Activated CD4-positive, alpha-beta memory T cell treated with anti-CD3 and anti-CD28 coated beads, Interleukin-2, amount 10 ng/mL, durations not matched to agents 7 days and 5 days (primary cell): ENCODE measurements at places on chromosomes 5 and 9.

- H3K27ac ChIP-seq, result no peak overlapping the region
- no peak overlapping the region for H3K4me3 ChIP-seq
- peaks cover 9% of the 10 kb centered on the region for H3K36me3 ChIP-seq
- peaks cover 14% of the 10 kb centered on the region for H3K4me1 ChIP-seq
- H3K27me3 ChIP-seq, result no peaks in the 10 kb centered on the region
Observed at GRCh38 chr5:95803271-95804148, 19.0 kb downstream of the GLRX start.

DNA sequence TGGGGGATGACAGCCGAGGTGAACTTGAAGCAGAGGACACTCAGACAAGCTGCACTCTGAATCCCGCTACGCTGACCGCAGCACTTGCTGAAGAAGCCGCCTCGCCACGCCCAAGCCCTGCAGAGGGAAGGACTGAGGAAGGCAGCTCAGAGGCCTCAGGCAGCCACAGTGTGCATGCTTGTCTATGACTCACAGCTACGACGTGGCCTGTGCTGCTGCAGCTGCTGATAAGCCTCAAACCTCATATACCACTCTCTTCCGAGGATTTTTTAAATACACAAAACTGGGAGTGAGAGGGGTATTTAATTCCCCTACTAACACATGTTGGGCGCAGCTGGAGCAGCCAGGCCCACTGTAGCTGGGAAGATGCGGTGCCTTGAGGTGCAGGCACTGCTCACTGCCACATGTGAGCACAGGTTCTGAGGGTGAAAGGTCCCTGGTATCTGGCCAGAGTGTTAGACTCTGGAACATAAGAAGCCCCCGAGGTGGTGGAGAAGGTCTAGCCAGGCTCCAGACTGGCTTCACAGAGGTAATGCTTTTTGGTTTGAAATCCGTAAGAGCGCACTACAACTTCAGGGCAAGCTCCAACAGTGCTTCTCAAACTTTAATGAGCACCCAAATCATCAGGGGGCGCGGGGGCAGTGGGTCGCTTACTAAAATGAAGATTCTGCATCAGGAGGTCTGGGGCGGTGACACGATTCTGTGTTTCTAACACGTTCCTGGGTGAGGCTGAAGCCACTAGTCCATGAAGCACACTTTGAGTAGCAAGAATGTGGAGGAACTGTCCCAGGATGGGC, 196.8 kb downstream of the AUH start:
- peaks cover 70% of the 10 kb centered on the region for H3K4me1 ChIP-seq
- peak overlapping the region; percentile 94 for H3K27ac ChIP-seq
- peak overlapping the region; percentile 88 for H3K4me3 ChIP-seq

DNA sequence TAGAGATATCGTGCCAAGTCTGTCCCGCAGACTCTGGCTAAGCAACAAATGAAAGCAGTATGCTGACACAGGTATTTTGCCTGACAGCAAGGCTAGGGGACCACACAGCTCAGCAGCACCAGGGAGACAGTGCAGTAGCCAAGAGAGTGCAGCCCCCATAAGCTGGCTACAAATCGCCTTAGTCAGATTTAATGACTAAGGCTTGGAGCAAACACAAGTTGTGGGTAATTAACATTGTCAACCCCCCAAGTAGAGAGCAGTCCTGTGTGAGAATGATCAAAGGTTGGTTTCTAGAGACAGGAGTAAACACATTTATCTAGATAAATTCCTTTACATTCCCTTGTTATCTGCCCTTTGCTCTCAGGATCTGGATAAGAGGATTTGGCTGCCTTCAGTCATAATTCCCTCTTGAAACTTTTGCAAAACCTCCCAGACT, 1434.5 kb upstream of the CDH6 start:
- no peaks in the 10 kb centered on the region for H3K36me3 ChIP-seq
- DNase-seq, result no peak
- H3K27ac ChIP-seq, result no peak overlapping the region

DNA sequence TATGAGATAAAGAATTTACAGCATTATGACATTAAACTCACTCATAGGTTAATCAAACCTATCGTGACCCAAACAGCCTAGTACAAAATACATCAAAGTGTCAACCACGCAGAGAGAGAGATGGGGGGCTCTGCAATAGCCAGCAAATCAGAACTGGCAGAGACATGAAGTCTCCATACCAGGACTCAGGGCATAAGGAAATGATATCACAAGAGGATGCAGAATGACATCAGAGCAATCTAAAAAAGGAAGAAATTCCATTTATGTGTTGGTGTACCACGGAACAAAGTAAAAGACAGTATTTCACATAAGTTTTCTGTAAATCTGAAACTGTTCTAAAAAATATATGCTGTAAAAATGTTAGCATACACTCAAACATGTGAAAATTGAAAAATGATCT, 24.6 kb downstream of the BICD2 start:
- H3K36me3 ChIP-seq, result no peaks in the 10 kb centered on the region
- no peak for DNase-seq
- peaks cover 36% of the 10 kb centered on the region for H3K4me1 ChIP-seq
- no peak overlapping the region for H3K27ac ChIP-seq
- H3K4me3 ChIP-seq, result no peak overlapping the region
- H3K27me3 ChIP-seq, result no peaks in the 10 kb centered on the region

- no peak for DNase-seq
- peaks cover 60% of the 10 kb centered on the region for H3K4me1 ChIP-seq
- H3K27me3 ChIP-seq, result no peaks in the 10 kb centered on the region
- peak overlapping the region; percentile 96 for H3K4me3 ChIP-seq
- H3K36me3 ChIP-seq, result peaks cover 14% of the 10 kb centered on the region
- peak overlapping the region; percentile 66 for H3K27ac ChIP-seq
Observed at GRCh38 chr9:121073038-121073437, 1.7 kb upstream of the CNTRL start.

DNA sequence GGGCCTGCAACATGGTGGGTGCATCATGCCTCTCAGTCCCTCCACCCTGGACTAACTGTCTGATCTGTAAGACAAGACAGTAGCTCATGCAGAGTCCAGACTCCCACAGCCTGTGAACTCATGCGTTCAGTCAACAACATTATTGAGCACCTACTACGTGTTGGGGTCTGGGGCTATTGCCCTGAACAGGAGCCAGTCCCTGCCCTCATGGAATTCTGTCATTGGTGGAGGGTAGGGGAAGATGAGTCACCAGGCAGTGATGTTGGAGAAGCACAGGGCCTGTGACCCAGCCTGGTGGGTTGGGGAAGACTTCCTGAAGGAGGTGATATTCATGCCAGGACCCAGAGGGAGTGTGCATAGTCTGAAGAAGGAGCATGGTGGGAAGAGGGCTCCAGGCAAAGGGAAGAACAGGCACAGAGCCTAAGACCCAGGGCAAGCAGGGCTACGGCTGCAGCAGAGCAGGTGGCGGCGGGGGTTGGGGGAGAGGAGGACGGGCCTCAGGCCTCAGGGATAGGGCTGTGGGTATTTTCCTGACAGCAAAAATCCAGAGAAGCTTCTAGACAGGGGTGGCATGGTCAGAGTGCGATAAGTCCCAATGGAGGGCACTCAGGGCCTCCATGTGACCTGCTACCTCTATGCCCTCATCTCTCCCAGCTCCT, 26.7 kb upstream of the PSD2 start:
- peaks cover 25% of the 10 kb centered on the region for H3K27me3 ChIP-seq
- no peak overlapping the region for H3K27ac ChIP-seq
- no peak for DNase-seq
- no peak overlapping the region for H3K4me3 ChIP-seq

DNA sequence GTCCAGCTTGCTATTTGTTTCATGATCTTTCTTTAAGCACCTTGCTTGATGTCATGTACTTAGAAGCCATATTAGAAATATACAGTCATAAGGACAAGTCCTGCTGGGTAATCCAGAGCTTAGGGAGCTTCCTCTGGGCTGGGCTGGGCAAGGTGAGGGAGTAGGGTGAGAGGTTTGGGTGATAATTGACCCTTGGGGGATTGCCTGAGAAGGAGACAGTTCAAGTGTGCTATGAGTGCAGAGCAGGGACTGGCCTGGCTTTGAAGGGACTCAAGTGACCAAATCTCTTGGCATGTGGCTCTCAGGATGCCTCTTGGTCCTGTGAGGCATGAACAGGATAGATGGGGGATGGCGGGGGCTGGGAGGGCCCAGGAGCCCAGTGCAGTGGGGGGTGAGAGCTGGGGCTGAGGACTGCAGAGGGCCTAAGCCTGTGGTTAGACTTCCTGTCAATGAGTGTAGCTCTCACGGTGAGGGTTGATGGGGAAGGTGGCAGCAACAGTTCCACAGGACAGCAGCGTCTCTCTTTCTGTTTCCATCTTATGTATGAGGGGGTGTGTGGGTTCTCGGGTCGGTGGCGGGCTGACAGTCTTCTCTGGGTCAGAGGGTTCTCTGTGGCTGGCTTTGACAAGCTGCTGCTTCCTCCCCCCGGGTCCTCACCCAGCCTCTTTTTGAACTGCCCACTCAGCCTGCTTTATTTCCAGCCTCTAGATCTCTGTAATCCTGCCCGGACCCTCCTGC, 53.5 kb downstream of the RGS3 start:
- H3K27ac ChIP-seq, result peak overlapping the region; percentile 93
- peak overlapping the region; percentile 78 for H3K4me3 ChIP-seq
- H3K27me3 ChIP-seq, result peaks cover 3% of the 10 kb centered on the region
- H3K4me1 ChIP-seq, result peaks cover 76% of the 10 kb centered on the region
